ENCODE measurements at places on chromosomes 1 and 21. TPM values are rescaled to one million over a fixed set of nuclear protein-coding genes. Genes with fewer than 3 reads are reported as not detected.

The C4BPB gene
- total RNA-seq: not detected

The DPT gene
- total RNA-seq: not detected

The PLEKHN1 gene
- total RNA-seq: 2.2 TPM

The SIM2 gene
- not detected for total RNA-seq

The SHISA4 gene
- 0.94 TPM for total RNA-seq

The CD53 gene
- 338 TPM for total RNA-seq

- H3K36me3 ChIP-seq: no peaks in the 10 kb centered on the region
- H3K27me3 ChIP-seq: no peaks in the 10 kb centered on the region
- no peak for DNase-seq
- H3K27ac ChIP-seq: no peak overlapping the region
Observed at GRCh38 chr1:60436186-60436585, 362.6 kb upstream of the C1orf87 start.

DNA sequence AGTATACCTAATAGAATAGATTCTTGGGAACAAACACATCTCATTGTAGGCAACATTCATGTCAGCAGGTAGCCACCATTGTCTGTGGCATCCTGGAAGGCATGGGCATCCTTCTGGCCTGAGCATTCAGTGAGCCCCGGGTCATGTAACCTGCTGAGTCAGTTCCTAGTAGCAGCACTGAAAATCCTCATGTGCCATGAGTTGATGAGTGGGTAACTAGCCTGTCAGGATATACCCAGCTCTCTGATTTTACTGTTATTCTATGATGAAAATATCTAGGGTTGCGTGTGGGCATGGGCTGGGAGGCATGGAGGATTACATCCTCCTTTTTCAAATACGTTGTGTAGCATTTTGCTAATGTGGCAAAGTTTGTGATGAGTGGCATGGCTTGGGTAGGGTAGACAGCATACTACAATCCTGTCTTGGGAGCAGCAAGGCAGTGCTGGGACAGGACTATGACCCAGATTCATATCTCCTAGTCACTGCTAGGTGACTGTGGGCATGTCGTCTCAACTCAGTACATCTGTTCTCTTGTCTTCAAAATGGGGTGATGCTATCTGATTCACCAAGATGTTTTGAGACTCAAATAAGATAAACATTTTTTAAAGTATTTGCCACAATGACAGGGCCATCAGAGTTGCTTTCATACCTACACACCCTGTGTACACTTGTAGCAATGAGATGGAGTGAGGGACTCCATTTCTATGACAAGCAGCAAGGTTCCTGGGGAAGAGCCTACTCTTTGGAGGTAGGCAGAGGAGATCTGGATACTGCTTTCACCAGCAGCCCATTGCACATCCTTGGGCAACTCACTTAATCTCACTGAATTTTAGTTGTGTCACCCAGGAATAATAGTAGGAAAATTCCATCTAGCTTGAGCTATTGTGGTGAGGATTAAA, 62.5 kb downstream of the CD58 start:
- no peak overlapping the region for H3K4me3 ChIP-seq
- no peaks in the 10 kb centered on the region for H3K27me3 ChIP-seq
- H3K4me1 ChIP-seq: peaks cover 87% of the 10 kb centered on the region
